Endothelial cell of umbilical vein (primary cell): ENCODE measurements at places on chromosomes 13 and 19. TPM values are rescaled to one million over a fixed set of nuclear protein-coding genes. Genes with fewer than 3 reads are reported as not detected.

DNA sequence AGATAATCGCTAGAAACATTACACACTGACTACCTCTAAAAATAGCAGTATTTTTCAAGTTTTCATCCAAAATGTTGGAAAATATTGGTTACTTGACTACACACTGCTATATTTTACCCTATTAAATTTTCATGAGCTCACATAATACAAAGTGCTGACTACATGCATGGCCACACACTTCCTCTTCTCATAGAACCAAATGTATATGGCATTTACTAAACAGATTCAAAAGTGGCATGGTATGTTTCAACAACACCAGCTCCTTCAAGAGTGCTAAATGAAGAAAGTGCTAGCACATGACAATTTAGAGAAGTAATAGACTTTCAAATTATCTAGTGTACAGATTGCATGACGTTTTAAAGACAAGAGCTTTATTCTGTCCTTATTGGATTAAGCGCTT lies 780.4 kb upstream of the SLITRK6 start:
- DNase-seq = no peak

Gene SIGLEC8
- not detected in 2 replicates for polyA plus RNA-seq

DNA sequence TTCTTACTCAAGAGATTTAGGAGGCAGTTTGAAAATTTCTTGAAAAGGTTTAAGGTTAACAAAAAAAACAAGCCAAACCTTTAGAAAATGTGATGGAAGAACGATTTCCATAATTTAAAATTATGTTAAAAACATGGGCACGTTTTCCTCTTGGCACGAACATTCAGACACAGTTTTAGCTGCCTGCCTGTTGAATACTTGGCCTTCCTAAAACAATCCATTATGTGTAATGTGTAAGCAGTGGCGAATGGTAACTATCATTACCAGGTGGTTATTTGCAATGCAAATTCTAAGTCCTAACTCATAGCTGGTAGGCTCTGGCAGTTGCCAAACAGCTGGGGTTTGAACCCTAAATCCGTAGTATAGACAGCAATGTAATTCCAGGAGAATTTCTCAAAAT lies 1425.7 kb upstream of the SLC10A2 start:
- no peak for DNase-seq

Gene IL12RB1
- polyA plus RNA-seq = not detected in 2 replicates

GRCh38 chr13:110388108-110388943 lies 81.2 kb downstream of the COL4A2 start:
- no peak for DNase-seq

GRCh38 chr13:111184458-111185401 lies 69.6 kb downstream of the ARHGEF7 start:
- no peak for DNase-seq

- no peak for DNase-seq
Observed at GRCh38 chr13:101152184-101152583, 264.1 kb downstream of the NALCN start.

DNA sequence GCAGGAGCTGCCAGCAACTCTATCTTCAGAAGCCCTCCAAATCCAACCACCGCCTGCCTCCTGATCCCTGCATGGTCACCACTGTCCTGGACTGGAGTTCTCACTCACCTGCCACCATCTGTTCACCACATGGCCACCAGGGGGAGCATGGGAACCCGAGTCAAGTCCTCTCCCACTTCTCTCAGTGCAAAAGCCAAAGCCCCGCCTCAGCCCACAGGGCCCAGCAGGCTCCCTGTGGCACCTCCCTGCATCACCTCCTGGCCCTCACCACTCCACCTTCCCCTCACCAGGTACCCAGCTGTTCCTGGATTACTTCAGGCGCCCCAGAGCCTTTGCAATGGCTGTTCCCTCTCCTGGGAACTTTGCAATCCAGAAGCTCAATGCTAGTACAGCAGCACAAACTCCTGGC lies 5.3 kb downstream of the DHPS start:
- DNase-seq = peak; percentile 60

DNA sequence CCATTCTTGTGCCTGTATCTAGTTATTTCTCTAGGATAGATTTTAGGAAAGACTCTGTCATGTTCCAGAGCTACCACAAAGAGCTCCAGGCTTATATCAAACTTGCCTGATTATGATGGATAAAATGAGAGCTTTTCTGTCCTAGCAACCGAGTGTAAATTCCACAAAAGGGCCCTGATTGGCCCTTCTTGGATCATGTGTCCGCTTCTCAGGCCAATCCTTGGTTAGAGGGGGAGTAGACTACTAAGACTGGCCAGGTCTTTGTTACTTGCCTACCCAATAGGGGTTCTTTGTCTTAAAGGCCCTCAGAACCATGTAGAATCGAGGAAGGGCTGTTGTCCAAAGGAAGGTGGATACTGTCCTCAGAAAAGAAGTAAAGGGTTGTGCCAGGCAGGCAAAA lies 2.4 kb downstream of the DHX34 start:
- peak; percentile 40 for DNase-seq

GRCh38 chr19:39110263-39110967 lies 15.2 kb upstream of the PAK4 start:
- peak; percentile 28 for DNase-seq

Gene SYNGR4
- not detected in 2 replicates for polyA plus RNA-seq
